ENCODE measurements at places on chromosomes 7 and 10.

DNA sequence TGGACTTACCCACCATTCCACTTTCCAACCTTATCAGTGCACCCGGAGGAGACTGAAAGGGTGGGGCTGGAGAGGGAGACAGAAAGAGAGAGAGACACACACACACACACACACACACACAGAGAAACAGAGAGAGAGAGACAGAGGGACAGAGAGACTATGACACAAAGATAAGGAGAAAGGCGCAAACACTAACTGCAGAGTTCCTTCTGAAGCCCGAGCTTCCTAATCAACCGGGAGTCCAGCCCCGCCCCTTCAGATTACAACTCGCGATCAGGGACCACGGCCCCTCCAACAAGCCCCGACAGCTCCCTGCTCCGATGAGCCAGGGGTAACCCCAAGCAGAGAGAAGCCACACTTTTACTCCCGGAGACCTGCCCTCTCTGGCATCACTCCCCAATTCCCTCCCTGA lies 499 bp downstream of the GAL3ST4 start:
- no peak for DNase-seq

- no peak for DNase-seq
Measured at GRCh38 chr10:759898-760477, 70.5 kb upstream of the DIP2C start.

GRCh38 chr7:130921391-130922180 lies 187.6 kb upstream of the KLF14 start:
- DNase-seq, result no peak

- no peak for DNase-seq
Measured at GRCh38 chr7:99944497-99945070, 15.2 kb upstream of the GJC3 start.

- no peak for DNase-seq
Measured at GRCh38 chr7:30019387-30019786, 7.1 kb downstream of the FKBP14 start.

GRCh38 chr10:28305553-28305952 lies 2.7 kb upstream of the MPP7 start:
- DNase-seq, result no peak

- DNase-seq, result no peak
Measured at GRCh38 chr7:70638158-70639107, 493.5 kb upstream of the GALNT17 start.

DNA sequence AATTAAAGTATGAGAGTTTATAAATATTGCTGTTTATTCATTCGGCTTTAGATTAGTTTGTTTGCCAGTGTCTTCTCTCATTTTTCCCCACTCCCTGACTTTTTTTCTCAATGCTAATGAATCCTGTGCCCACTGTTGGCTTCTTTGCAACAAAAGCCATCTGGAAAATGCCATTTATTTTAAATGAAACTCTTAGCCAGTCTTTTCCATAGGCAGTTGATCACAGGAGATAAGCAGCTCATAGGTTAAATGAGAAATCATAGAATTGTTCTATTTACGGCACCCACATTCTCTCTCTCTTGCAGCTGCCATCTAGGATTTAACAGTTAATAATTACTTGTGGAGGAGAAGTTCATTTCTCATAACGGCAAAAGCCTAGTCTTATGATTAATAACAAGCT lies 249.3 kb upstream of the POM121L12 start:
- DNase-seq, result no peak

DNA sequence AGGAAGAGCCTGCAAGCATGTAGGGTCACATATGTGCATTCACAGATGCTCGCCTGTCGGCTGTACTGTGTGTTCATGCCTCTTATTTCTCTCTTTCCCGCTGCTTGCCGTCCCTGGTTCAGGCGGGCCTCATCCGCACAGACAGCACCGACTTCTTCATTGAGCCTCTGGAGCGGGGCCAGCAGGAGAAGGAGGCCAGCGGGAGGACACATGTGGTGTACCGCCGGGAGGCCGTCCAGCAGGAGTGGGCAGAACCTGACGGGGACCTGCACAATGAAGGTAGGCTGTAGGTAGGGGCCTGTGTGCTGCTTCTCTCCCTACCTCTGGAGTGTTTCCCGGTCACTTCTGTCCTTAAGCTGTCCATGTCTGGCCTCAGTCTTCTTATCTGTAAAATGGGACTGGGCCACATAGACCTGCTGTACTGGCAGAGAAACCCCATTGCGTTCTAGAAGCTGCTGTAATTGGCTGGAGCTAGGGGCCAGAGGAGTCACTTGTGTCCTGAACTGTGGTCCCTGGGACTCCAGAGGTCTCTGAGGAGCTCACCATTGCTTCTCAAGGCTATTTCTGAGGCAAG lies 30.0 kb downstream of the ADAMTS14 start:
- no peak for DNase-seq

GRCh38 chr10:98029149-98030092 lies 1.0 kb downstream of the CRTAC1 start:
- DNase-seq, result no peak

DNA sequence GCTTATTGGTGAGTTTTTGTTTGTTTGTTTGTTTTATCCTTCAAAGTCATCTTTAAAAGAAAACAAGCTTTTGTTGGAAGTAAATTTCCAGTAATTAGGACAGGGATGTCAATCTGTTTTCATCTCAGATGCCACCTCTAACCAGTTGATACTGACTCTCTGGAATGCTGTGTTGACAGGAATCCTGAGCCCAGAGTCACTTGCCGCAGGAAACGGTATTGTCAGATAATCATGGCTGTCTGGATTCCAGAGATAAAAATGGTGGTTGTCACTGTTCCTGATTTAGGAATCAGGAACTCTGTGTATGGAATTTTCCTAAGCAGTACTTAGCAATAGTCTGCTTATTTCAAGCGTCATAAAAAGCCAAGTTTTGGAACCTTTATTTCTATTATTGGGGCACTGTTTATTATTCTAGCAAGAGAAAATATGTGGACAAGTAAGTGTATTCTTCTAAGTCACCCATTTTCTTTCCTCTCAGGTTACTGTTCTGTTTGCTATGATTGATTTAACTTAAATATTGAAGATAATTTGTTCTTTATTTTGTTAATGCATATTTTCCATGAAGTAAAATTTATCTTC lies 39.2 kb downstream of the CDC123 start:
- no peak for DNase-seq

DNA sequence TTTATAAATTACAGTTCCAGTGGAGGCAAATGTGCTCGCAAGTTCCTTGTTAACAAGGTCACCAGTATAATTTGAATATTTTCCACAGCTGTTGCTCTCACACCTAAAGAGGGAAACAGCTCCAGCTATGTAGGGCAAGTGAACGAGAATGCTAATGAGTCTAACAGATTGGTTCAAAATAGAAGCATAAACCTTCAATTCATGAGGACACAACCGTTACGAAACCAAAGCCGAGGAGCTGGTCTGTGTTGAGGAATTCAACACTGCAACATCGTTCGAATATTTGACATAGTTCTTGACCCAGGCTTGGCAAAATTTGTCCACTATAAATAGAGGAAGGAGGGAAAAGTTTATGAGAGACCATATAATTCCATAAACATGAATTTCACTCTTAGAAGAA lies 161.3 kb downstream of the KLF6 start:
- no peak for DNase-seq

- DNase-seq, result no peak
Measured at GRCh38 chr7:158277219-158278141, 310.1 kb downstream of the PTPRN2 start.

- DNase-seq, result no peak
Measured at GRCh38 chr7:3721422-3721821, 420.4 kb downstream of the SDK1 start.

GRCh38 chr10:101769541-101770180 lies 6.3 kb downstream of the FGF8 start:
- DNase-seq, result no peak

DNA sequence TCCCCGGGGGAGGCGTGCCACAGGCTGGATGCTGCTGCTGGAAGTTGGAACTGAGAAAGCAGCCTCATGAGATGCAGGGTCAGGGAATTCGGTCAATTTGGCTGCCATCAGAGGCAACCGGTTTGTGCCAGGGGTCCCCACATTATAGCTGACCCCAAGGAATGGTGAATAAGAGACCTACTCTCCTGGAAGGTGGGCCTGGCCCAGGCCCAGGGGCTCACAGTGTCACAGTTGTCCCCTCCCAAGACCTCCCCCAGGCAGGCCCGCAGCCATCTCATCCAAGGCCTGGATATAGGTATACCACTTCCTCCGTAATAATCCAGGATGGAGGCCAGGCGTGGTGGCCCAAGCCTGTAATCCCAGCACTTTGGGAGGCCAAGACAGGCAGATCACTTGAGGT lies 114.6 kb downstream of the NPTX2 start:
- DNase-seq, result no peak

- no peak for DNase-seq
Measured at GRCh38 chr10:29202386-29202940, 86.4 kb upstream of the LYZL1 start.

- DNase-seq, result no peak
Measured at GRCh38 chr7:55127135-55127551, 108.3 kb downstream of the EGFR start.

DNA sequence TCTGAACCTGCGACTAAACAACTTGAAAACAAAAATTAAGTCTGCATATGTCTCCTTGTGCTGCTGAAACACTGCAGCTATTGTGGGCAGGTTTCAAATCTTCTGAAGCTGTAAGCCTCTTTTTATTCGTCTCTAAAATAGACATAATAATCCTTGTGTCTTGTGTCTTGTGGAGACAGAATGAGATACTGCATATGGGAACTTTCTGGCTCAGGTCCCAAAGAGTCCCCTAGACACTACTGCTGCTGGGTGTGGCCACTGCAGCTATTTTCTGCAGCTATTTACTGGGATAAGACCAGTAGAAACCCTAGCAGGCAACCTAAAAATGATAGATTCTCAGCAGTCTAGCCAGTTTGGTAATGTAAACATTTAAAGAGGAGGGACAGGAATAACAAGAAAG lies 252.0 kb downstream of the ELMO1 start:
- DNase-seq, result no peak

DNA sequence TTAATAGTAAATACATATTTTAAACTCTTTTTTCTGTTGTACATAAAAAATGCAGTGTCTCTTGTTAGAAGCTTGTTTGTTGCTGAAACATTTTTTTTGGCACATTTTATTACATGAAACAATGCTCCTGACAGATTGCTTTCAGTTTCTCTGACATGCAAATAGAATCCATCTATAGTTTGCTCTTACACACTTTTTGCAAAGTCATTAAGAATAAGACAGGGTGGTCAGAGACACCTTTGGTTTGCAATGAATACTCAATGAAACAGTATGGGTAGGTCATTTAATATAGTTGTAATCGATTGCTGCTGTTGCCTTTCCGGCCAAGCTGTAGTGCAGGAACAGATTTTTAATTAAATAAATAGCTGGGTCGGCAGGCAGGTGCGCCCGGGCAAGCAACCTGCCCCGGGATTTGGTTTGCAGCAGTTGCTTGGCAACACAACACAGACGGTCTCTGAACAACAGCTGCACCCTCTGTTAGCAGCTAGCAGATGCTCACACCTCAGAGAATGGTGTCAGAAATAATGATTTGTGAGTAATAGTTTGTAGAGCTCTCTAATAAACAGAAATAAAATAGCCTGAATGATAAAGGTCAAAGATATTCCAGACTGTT lies 115.7 kb upstream of the CACNA2D1 start:
- no peak for DNase-seq
